ENCODE measurements at places on chromosomes 2 and 18.

DNA sequence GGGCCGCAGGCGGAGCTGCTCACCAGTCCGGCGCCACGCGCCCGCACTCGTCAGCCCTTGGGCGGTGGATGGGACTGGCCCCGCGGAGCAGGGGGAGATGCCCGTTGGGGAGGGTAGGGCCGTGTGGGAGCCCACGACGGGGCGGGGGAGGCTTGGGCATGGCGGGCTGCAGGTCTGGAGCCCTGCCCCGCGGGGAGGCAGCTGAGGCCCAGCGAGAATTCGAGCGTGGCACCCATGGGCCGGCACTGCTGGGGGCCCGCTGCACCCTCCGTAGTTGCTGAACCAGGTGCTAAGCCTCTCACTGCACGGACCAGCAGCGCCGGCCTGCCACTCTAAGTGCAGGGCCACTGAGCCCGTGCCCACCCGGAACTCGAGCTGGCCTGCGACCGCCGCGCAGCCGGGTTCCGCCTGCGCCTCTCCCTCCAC is 182.4 kb upstream of the ERBB4 start:
- DNase-seq, result no peak

GRCh38 chr2:229434187-229434586 is 163.1 kb upstream of the PID1 start:
- DNase-seq, result no peak

- DNase-seq, result no peak
Measured at GRCh38 chr2:108396845-108397244, 19.1 kb downstream of the SULT1C4 start.

DNA sequence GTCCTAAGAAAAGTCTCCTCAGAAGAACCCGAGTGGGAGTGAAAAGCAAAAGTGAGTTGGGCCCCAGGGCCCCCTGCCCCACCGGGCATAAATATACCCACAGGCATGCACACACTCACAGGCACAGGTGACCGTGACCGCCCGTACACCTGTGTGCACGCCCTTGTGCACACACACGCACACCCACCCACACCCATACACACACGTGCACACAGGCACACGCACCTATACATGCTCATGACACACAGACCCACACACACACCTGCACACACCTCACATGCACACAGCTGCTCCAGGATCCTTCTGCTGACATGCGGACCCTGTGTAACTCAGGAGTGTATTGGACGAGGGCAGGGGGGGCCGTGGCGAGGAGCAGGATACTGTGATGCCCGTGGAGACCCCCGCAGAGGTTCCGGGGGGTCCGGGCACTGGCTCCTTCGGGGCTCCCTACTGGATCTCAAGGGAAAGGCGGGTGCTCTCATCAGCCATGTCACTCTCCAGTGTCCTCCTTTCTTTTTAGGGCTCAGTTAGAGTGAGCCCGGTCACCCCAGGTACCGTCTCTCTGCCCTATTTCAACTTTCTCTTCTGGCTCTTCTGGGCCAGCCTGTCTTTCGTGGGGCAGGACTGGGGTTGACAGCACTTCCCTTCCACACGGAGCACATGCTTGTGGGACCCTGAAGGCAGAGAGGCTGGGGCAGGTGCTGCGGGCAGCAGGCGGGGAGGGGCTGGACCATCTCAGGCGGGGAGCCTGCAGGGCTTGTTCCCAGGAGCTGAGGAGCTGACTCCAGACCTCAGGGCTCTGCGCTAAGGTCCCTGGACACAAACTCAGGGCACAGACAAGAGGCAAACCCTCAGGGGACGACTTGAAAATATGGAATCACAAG is 48.5 kb downstream of the TPO start:
- DNase-seq, result no peak

GRCh38 chr2:121196849-121197155 is 88.2 kb downstream of the TFCP2L1 start:
- no peak for DNase-seq

- DNase-seq, result no peak
Measured at GRCh38 chr2:16055848-16056580, 115.7 kb downstream of the MYCN start.

GRCh38 chr18:36454245-36454644 is 156.7 kb downstream of the FHOD3 start:
- DNase-seq, result no peak

- DNase-seq, result no peak
Measured at GRCh38 chr18:29874519-29875098, 1167.9 kb downstream of the DSC3 start.

DNA sequence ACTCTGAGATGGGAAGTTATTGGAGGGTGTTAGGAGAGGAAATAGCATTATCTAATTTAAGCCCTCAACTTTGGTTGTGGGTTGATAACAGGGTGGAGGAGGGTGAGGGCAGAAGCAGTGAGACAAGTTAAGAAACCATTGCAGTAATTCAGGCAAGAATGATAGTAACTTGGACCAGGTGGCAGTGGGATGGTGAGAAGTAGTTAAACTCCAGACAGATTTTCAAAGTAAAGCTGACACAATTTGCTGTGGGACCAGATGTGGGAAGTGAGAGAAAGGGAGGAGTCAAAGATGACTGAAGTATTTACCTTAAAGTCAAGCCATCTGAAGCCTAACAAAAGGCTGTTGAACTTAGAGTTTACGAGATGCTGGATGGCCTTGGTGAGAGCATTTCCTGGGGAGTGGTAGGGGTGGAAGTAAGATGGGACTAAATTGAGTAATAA is 163.2 kb upstream of the KLF7 start:
- DNase-seq, result no peak

- DNase-seq, result no peak
Measured at GRCh38 chr2:62477573-62477972, 28.4 kb downstream of the TMEM17 start.

DNA sequence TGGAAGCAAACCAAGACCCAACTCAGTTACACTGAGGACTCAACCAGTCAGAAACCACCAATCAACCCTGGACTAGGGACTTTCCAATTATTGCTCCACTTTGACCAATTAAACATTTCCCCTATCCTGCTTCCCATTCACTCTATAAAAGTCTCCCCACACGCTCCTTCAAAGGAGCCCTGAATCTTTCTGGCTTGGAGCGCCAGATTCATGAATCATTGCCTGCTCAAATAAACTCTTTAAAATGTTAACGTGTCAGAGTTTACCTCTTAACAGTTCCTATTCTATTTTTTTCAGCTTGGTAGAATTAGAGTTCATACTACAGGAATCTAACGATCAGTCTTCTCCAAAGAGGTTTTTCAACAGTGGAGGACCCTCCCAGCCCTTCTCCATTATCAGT is 20.7 kb upstream of the SULT1C2 start:
- no peak for DNase-seq

- DNase-seq, result no peak
Measured at GRCh38 chr18:76054156-76054555, 440.9 kb downstream of the ZNF516 start.

DNA sequence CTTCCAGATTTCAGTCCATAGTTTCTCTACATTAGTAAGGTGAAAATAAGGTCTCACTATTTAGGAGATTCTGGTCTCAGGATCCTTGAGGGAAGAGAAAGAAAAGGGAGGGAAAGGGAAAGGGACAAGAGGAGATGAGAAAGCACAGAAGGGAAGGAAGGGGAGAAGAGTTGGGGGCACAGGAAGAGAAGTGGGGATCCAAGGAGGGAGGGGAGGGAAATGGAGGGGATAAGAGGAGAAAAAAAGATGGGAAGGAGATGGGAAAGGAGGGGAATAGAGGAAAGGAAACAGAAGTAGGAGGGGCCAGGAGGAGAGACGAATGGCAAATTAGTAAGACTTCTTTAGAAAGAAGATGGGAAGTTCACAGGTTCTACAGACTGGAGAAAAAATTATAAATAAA is 39.2 kb upstream of the SPTBN1 start:
- DNase-seq, result no peak
